Type B pancreatic cell (in vitro differentiated cells): ENCODE measurements at places on chromosomes 3 and 15. TPM values are rescaled to one million over a fixed set of nuclear protein-coding genes. Genes with fewer than 3 reads are reported as not detected.

DNA sequence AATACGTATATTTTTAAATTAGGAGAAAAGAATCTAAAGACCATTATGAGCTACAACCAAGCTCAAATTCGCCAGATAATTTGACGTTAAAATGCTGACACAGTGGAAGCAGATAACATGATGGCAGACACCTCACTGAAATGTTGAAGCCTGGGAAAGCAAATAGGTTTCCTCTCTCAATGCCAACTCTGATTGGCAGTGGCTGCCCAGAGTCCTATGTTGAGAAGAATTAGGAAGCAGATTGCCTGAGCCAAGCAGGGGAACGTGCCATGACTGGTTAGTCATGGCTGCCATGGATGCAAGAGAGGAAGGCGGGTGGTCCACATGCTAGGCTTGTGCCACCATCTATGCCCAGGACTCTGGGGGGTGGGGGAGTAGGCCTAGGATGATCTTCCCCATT lies 3.2 kb downstream of the UNC45A start:
- DNase-seq = no peak

- no peak for DNase-seq
Observed at GRCh38 chr15:74752531-74752930, 3.9 kb downstream of the CYP1A2 start.

- DNase-seq = no peak
Observed at GRCh38 chr15:90838139-90838538, 30.2 kb upstream of the FURIN start.

DNA sequence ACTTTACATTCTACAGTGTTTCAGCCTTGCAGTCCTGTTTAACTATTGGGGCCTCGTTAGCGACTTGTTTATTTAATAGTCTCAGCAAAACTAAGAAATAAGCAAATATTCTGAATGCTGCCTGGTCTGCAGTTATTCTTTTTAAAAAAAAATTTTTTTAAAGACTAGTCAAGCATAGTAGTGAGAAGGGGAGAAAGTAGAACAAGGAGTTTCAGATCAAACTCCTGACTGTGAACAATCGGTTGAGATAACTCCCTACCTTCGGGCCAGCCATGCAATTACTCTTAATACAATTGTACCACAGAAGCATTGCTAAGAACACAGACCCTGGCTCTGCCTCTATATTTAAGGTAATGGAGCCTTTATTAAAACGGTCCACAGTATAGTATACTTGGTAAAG lies 5.8 kb upstream of the DUT start:
- DNase-seq = no peak

- no peak for DNase-seq
Observed at GRCh38 chr3:88595026-88595425, 445.3 kb downstream of the C3orf38 start.

DNA sequence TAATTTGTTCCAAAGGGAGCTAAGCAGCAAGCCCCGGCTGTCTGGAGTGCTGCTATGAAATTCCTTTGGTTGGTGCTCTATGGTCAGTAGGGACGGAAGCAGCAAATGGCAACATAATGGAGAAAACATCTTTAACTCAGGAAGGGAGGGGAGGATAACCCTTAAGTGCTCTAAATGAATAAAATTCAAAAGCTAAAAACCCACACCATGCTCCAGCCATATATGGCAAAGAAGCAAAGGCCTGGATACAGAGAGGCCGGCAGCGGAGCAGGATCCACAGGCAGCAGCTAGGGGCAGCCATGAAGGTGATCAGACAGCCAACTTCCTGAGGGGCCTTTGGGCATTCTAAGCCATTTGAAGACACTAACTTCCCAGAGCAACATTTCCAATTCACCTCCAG lies 38.9 kb downstream of the IL17RD start:
- no peak for DNase-seq

DNA sequence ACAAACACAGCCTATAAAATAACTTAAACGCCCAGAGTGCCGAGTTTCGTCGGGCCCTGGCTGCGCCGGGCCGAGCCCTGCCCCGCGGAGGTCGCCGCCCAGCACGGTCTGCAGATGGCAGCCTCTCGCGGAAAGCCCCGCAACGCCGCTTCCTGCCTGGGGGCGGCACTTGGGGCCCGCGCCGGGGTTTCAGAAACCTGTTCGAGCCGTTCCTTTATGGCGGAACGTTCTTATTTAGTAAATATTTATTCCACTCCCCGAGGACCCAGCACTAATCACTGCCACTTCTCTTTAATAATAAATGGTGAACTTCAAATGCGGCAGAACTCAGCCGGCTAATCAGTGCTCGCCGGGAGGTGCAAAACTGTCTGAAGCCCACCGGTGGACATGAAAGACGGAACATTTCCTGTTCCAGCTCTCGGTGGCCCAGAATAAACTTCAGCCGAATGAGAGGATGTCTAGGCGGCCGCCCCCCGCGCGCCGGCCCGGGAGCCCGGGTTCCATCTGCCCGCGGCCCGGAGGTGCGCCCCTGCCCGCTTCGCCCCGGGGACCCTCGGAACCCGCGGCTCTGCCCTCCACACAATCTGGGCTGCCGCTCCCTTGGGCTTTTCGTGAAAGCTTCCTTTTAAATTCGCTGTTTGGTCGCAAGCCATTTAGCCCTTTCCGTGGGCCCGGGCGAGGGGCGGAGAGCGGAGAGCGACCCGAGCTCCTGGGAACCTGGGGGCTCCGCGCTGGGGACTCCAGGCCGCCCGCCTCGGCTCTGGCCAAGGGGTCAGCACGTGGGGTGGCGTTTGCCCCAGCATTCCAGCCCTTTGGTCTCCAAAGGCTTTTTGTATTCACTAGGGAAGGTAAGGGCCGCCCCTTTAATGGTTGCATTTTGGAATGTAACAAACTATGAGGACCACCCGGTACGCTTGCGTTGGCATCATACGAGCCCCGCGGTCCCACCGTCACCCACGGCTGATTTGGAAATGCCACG lies 110.8 kb upstream of the ATP11B start:
- DNase-seq = peak; percentile 84

GRCh38 chr15:27082526-27082925 lies 111.5 kb downstream of the GABRG3 start:
- DNase-seq = no peak

DNA sequence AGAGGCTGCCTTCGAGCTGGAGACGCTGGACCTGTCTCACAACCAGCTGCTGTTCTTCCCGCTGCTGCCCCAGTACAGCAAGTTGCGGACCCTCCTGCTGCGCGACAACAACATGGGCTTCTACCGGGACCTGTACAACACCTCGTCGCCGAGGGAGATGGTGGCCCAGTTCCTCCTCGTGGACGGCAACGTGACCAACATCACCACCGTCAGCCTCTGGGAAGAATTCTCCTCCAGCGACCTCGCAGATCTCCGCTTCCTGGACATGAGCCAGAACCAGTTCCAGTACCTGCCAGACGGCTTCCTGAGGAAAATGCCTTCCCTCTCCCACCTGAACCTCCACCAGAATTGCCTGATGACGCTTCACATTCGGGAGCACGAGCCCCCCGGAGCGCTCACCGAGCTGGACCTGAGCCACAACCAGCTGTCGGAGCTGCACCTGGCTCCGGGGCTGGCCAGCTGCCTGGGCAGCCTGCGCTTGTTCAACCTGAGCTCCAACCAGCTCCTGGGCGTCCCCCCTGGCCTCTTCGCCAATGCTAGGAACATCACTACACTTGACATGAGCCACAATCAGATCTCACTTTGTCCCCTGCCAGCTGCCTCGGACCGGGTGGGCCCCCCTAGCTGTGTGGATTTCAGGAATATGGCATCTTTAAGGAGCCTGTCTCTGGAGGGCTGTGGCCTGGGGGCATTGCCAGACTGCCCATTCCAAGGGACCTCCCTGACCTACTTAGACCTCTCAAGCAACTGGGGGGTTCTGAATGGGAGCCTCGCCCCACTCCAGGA lies 21.1 kb downstream of the NRROS start:
- no peak for DNase-seq

- no peak for DNase-seq
Observed at GRCh38 chr3:158221426-158221825, 111.5 kb downstream of the RSRC1 start.

GRCh38 chr3:160564258-160564911 lies 986 bp downstream of the KPNA4 start:
- no peak for DNase-seq

GRCh38 chr3:135007607-135008006 lies 212.5 kb downstream of the EPHB1 start:
- no peak for DNase-seq

DNA sequence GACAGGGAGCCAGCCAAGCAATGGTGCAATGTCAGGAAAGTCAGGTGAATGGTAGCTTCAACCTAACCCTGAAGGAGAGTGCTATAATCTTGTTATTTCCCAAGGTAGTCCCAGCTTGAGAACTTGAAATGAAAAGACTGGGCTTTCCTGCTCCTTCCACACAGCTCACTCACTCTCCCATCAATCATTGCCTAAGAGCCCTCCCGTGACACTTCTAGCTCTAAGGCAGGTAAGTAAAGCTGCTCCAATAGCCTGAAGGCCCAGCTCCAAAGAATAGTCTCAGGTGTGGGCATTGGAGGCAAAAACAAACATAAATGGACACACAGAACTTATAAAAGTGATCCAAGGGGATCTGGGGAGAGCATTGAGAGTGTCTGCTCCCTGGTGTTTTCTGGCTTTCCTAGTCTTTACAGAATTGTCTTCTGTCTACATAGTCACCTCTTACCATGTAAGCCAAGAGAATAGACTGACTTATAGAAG lies 63.1 kb upstream of the TBC1D5 start:
- DNase-seq = no peak

DNA sequence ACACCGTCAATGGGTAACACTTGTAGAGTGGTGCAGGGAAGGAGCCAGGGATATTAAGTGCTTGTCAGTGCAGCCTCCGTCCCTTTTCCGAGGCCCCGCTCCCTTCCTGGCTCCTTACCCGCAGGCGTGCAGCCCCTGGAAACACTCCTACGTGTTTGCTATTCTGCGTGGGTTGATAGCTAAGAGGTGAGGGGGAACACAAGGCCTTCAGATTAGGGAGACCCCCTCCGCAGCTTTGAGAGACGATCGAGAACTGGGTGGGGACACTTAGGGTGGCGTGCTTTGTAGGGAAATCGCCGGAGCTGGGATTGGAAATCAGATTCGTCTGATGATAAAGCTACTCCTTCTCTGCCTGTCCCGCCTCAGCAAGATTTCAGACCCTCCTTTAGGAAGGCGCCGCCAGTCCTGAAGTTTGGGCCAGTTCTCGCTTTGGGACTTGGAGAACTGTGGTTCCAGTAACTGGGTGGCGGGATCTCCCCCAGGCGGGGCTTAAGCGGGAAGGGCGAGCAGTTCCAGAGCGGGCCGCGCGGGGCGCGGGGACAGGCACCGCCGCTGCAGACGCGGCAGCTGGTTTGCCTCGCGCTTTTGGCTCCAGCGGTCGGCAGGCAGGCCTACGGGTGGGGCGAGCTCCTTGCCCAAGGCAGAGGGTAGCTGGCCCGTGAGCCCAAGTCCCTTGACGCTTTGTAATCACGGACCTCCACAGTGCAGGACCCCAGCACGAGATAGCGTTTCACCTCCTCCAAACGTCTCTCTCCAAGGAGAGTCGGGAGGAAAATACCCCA lies 8.0 kb upstream of the FAM107A start:
- DNase-seq = peak; percentile 79

DNA sequence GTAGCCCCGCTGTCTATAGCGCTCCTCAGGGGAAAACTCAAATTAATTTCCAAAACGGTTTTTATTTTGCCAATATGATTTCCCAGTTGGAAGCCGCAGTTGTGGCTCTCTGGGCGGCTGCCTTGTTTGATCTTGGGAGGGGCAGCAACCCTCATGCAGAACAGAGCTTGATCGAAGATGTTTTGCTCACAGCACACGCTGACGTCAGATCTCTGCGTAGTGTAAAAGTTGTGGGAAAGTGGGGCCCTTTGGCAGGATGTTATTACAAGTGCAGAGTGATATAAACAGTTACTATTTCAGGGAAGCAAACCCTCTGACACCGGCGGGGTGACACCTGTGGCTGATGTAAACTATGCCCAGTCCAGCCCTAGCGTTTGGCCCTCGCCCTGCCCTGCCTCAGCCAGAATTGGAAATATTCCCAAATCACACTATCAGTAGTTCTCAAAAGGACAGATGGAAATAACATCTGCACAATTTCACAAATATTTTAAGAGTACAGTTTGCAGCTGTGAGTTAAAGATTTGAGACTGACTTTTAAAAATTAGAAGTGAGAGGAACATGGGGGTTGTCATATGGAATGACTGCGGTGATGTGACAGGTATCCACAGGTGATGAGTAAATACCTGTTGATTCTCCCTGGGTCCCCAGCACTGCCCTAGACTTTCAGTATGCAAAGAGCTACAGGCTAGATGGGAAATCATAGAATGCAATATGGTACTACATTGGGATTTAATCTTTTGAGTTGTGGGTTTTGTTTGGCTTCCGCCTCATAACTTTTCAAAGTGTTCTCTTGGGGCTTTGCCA lies 1.7 kb downstream of the SYNM start:
- DNase-seq = no peak

GRCh38 chr3:104437131-104437750 lies 929.5 kb upstream of the ALCAM start:
- no peak for DNase-seq

DNA sequence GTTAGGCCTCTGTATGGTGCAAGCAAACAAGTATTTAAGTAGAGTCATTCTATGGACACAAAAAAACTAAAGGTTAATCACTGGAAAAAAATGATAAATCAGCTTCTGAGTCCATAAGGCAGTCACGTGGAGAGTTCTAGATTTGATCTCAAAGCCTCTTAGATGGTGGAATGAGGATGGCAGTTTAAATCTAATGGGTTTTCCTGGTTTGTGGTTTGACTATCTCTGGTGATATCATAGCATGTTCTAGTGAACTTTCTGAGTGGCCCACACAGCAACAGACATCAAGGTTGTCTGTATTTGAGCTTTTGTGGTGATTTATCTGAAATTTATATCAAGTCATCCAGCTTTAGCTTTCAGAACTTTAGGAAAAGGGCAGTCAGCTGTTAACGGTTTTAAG lies 52.4 kb downstream of the ILDR1 start:
- DNase-seq = no peak

GRCh38 chr15:81819924-81820635 lies 225.7 kb downstream of the MEX3B start:
- DNase-seq = no peak

- DNase-seq = no peak
Observed at GRCh38 chr3:29759411-29760225, 478.7 kb downstream of the RBMS3 start.

- DNase-seq = no peak
Observed at GRCh38 chr3:40464339-40465110, 7.4 kb downstream of the RPL14 start.

- no peak for DNase-seq
Observed at GRCh38 chr15:33089878-33090757, 104.4 kb downstream of the FMN1 start.

DNA sequence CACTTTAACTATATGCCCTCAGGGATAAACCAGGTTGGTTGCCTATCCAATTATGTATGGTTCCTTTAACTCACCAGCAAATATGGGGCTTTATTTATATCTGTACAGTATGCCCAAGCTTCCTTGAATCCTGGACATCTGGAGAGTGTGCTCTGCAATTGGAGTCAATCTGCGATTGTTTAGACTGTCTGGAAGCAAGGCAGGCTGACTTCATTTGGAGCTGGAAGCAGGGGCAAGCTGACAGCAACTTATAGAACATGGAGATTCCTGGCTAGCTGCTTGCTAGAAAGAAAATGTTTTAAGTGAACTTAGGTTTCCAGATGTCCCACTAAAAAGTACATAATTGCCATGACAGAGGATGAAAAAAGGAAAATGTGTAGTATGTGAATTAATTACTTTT lies 63.7 kb upstream of the TPRG1 start:
- DNase-seq = no peak

Gene FOXB1
- total RNA-seq = 0.60 TPM in 1 of 2 replicates, not detected in the other

Gene B2M
- total RNA-seq = 400 and 519 TPM in 2 replicates

Gene ITGB5
- total RNA-seq = 46.0 and 70.7 TPM in 2 replicates

Gene TPRG1
- 11.6 and 24.2 TPM in 2 replicates for total RNA-seq

Gene TRPC1
- 3.4 and 11.7 TPM in 2 replicates for total RNA-seq

Gene STX19
- 0.70 and 1.3 TPM in 2 replicates for total RNA-seq

Gene REC114
- not detected in 2 replicates for total RNA-seq

Gene FMN1
- 15.8 and 22.1 TPM in 2 replicates for total RNA-seq
